Activated CD4-positive, CD25-positive, alpha-beta regulatory T cell (primary cell): ENCODE measurements at places on chromosomes 5 and 9.

DNA sequence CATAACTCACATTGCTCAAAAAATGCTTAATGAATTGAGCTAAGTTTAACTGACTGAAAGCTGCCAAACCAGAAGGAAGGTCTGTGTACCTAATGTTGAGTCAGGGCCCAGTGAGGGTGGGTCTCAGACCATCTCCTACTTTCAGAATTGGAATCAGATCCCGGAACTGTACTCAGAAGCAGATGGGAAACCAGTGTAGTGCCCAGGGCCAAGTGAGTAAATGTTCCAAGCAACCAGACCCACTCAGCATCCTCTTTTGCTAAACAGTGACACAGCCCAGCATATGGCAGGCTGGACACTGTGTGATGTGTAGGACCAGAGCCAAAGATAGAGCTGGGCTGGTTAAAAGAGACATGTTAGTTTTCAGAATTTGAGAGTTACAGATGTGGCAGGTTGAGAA is 94.1 kb downstream of the PLCXD3 start:
- DNase-seq: no peak

GRCh38 chr9:112170235-112170634 is 4.9 kb downstream of the SUSD1 start:
- DNase-seq: no peak

- no peak for DNase-seq
Observed at GRCh38 chr5:180639741-180640610, 9.4 kb downstream of the FLT4 start.

DNA sequence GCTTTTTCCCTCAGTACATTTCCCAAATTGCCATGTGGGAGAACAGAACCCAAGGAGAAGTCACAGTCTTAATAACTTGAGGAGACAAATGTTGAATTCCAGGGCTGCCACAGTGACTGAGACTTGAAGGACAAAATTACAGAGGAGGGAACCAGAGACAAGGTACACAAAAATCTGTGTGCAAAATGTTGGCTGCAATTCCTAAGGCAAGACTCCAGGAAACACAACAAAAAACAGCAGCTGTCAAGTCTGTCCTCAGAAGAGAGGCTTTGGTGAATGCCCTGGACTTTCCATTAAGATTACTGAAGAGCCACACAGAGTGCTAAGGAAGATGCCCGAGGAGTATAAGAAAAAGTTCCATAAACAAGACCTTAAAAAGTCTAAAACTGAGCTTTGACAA is 21.1 kb downstream of the AP3B1 start:
- DNase-seq: no peak

- no peak for DNase-seq
Observed at GRCh38 chr9:84850830-84851392, 181.4 kb downstream of the NTRK2 start.

GRCh38 chr5:68189171-68189570 is 26.4 kb upstream of the PIK3R1 start:
- no peak for DNase-seq

DNA sequence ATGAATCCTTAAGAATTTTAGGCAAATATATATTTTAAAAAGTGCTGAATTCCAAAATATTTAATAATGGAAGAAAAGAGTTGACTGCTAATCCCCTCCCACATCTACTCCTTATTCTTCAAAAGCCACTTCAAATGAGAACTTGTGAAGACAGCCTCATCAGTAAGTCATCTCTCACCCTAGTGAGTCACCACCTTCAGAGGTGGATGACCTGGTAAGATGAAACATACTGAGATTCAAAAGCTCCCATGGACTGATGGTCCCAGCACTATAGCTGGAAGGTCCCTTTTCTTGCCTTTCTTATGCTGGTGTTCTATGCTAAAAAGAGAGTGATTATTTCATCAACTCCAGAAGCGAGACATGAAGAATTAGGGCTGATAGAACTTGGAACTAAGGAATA is 37.8 kb upstream of the SPDL1 start:
- DNase-seq: no peak

GRCh38 chr5:83686251-83686650 is 34.4 kb downstream of the HAPLN1 start:
- no peak for DNase-seq

GRCh38 chr9:131879181-131879910 is 139.5 kb upstream of the RAPGEF1 start:
- no peak for DNase-seq

GRCh38 chr9:113187929-113188595 is 33.0 kb downstream of the FKBP15 start:
- DNase-seq: no peak

DNA sequence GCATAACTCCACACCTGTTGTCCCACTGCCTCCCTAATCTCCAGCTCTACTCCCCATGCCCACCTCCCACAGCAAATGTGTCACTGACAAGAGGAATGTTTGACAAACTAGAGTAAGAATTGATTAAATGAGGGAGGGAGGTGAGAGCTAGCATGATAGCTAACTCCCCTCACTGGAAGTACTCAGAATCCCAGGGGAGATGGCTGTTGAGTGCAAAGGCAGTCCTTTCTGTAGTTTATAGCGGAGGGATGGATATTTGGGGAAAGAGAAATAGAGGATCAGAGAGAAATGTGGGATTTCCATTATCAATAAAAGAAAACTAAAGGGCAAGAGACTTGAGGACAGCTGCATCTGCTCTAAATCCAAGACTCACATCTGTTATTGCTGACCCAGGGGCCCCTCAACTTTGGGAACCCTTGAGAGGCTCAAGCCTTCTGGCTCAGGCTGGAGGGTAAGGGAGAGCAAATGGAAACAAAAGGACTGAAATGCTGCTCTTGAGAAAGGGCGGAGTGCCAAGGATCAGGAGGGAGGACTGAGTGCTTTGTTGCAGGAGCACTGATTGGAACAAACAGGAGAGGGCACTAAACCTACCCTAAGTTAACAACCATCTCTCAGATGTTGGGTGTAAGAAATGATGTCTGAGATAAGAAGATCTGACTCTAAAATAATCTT is 372.1 kb downstream of the NTRK2 start:
- no peak for DNase-seq

DNA sequence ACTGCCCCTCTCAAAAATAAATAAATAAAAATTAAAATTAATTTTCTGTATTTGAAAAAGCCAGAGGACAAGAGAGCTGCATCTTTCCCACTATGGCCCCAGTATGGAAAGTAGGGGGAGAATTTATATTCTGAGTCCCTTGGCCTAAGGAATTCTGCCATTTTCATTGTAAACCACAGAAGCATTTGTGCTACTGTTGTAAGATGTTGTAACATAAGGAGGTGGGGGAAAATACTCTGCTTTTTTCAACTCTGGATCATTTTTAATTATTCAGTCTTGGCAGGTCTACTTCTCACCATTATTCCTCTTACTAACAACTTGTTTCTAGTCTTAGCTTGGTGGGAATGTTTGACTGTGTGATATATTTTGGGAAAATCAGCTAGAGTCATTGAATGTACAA is 52.3 kb upstream of the APC start:
- DNase-seq: no peak

DNA sequence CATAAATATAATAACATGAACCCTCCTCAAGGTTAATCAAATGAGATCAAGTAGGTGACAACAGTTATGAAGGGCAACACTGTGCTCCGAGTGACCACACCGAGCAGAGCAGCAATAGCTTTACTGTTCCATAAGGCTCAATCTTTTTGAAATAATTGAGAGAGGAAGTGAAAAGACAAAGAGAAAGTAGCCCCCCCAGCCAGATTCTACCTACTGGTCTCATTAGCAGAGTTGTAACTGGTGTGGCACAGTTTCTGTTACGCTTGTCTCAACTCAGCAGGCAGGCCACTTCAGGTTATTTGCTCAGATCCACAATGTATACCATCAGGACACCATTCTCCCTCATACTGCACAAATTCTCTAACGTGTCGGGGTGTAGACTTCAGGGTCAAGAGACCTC is 14.0 kb downstream of the PRUNE2 start:
- DNase-seq: no peak

GRCh38 chr9:120713257-120714087 is 798 bp downstream of the MEGF9 start:
- no peak for DNase-seq

DNA sequence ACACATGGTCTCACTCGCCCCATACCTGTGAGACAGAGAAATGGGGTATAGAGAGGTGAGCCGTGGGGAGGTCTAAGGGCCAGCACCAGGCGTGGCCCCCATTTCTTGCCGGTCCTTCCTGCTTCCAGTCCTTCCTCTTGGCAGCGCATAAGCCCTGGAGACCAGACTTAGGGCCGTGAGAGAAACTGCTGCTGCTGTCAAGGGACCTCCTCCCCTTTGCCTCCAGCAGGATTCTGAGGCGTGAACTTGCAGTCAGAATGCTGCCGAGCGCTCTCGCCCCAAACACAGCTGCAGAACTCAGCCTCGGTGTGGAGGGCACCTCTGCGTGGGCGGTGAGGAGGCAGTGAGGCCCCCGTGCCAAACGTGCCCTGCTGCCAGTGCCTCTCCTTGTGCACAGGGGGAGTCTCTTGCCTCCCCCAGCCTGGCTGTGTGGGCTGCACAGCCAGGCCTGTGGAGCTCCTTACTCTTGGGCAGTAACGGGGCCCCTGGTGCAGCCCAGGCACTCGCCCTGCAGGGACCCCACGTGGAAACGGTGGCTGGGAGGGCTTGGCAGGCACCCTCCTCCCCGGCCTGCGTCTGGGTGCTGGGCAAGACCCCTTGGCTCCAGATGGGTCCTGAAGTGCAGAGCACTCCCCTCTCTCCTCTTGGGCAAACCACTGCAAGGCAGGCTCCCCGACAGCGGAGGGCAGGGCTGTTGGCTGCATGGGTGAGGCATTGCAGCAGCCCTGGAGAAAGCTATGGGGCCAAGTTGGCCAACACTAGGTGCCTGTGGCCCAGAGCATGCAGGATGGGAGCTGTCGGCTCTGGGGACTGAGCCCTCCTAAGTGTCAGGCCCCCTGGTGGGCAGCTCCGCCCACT is 85.4 kb downstream of the RXRA start:
- DNase-seq: no peak

- no peak for DNase-seq
Observed at GRCh38 chr9:28696960-28697359, 1123.7 kb upstream of the C9orf72 start.

DNA sequence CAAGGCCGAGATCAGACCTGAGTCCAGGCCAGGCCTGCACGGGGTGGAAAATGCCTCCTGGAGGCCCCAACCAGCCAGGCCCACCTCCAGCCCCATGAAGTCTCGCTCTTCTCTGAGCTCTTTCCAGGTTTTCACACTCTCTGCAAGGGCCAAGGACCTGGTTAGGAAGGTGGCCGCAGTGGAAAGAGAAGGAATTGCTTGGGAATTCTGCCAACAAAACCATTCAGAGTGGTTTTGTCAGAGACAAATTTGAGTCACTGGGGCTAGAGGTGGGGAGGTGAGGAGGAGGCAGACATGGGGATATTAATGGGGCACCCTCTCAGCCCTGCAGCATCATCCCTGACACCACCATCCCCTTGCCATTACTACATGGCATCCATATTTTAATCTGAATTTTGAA is 261.0 kb downstream of the ROR2 start:
- no peak for DNase-seq

DNA sequence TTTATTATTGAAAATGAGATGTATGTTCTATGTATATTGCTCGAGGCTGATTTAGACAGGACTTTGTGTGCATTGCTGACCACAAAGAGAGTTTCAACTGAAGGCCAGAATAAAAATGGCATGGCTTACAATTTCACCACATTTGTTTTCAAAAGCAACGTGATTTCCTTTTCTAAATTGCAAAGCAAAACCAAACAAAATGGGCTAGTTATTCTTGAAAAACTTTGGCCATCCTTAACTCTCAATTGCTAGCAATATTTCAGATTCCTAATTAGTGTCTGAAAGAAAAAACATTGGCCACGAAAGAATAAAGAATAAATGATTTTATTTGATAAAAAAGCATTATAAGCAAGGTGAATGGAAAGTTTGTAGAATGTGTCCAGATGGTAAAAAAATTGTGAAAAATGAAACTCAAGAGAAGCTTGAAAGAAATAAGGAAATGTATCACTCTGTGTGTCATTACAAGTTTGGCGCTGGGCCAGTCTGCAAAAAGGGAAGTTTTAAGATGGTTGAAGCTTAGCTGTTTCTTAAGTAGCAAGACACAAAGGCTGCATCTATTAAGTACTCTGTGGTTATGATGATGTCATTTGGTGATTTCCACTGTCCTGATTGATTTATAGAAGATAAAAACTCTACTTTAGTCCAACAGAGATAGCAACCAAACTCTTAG is 89.2 kb upstream of the PRLR start:
- no peak for DNase-seq

- DNase-seq: no peak
Observed at GRCh38 chr9:3900673-3901318, 375.0 kb upstream of the RFX3 start.

DNA sequence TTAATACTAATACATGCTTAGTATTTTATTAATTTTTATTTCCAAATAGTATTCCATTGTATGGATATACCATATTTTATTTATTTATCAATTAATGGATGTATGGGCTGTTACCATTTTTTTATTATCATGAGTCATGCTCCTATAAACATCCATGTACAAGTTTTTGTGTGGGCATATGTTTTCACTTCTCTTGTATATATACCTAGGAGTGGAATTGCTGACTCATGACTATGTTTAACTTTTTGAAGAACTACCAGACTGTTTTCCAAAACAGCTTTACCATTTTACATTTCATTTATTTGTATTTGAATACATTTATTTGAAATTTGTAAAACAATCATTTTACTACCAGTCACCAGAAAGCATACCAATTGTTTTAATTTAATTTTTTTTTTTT is 14.1 kb upstream of the LRRC19 start:
- no peak for DNase-seq

- no peak for DNase-seq
Observed at GRCh38 chr5:151141535-151141934, 16.0 kb downstream of the ANXA6 start.

- DNase-seq: no peak
Observed at GRCh38 chr5:11043881-11044280, 282.8 kb upstream of the DAP start.

DNA sequence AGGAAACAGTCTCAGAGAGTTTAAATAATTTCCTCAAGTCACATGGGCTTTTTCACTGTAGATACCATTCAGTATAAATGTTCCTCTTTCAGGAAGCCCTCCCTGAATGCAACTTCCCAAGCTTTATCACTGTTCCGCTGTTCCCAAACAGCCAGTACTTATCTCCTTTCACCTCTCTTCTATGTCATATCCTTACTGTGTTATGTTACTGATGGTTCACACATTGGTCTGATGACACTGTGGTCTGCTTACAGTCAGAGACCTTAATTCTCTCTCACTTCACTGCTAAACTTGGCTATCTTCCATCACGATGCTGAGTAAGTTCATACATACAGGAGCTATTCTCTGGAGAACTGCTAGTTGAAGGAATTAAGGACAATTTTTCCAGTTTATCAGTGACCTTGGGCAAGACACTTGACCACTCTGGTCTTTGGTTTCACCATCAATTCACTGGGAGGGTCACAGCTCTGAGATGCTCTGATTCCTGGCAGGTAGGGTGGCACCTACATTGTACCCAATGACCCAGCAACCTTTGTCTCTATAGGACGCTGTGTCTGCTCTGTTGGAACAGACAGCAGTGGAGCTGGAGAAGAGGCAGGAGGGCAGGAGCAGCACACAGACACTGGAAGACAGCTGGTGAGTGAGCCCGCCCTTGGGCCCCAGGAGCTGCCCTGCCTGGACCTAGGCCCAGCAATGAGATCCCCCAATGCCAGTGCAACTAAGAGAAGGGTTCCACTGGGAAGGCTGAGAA is 42.1 kb upstream of the RARS1 start:
- DNase-seq: no peak

GRCh38 chr5:77892061-77893010 is 116.2 kb upstream of the TBCA start:
- no peak for DNase-seq
